Adipose tissue (tissue), 3 donors: ENCODE measurements at places on chromosomes 1 and 21. TPM values are rescaled to one million over a fixed set of nuclear protein-coding genes. Genes with fewer than 3 reads are reported as not detected.

OR10Z1 gene
- polyA plus RNA-seq = not detected

SPRR1A gene
- polyA plus RNA-seq = 9.5 TPM

TPTE gene
- polyA plus RNA-seq = not detected

ZNF326 gene
- polyA plus RNA-seq = 16.0 TPM
